NCI-H187 treated with DMSO at 0.1 percent for 48 hours (cell line): ENCODE measurements at places on chromosomes 16 and 17.

DNA sequence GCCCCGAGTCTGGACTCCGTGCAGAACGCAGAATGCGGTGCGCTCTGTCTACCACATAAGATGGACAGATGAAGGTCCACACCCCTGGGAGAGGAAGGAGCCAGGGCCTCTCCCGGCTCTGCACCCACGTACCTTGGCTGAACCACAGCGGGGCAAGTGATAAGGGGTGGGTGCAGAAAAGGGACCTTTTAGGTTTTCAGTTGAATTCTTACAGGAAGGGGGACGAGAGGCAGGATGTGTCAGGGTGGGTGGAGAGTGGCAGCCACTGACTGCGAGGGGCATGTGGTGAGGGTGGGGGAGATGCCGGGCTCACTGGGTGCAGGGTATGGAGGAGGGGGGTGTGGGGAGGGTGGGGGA is 372 bp downstream of the CD300A start:
- DNase-seq, result no peak

- DNase-seq, result no peak
Observed at GRCh38 chr16:57413733-57414132, 9.2 kb downstream of the CCL17 start.

GRCh38 chr17:50661795-50662391 is 27.2 kb downstream of the ABCC3 start:
- no peak for DNase-seq

DNA sequence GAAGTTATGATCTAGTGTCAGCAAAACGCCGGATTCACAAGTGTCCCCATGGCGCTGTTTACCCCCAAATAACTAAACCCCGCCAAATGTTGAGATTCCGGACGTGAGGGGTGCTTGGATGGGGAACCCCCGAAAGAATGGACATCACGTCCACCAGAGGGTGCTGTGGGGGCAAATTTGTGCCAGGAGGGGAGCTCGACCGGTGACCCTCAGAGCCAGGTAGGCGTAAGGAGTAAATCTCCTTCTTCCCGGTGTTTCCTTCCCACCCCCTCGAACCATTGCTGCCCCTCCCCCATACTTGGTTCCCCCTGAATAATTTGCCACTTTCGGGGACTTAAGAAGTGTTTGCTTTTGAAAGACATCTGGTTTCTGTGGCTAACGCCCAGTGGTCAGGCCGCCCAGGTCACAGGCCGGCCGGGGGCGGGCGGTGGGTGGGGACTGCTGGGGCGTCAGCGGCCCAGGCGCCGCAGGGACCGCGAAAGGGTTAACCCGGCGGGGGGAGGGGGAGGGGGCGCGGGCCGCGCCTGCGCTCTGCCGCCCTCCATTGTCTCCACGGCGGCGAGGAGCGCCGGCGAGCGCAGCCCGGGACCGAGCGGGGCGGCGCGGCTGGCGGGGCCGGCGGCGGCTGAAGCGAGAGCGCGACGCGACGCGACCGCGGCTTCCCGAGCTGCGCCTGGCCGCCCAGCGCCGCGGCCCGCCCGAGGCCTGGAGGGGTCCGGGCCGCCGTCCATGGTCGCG is at the start of gene ZNRF1:
Gene ZNRF1, plus strand, starts transcription at position 544 of the 738 bp plus-strand sequence. CDS start 648 bp downstream, outside the sequence.
- no peak for DNase-seq

GRCh38 chr16:57387598-57388354 is 15.5 kb downstream of the CX3CL1 start:
- no peak for DNase-seq

GRCh38 chr17:80111702-80112470 is 10.5 kb downstream of the GAA start:
- DNase-seq, result no peak

- DNase-seq, result no peak
Observed at GRCh38 chr16:58360041-58360634, 32.1 kb upstream of the GINS3 start.

GRCh38 chr16:66422366-66422765 is 4.7 kb upstream of the BEAN1 start:
- no peak for DNase-seq

- DNase-seq, result no peak
Observed at GRCh38 chr16:72811188-72811720, 236.7 kb downstream of the ZFHX3 start.

DNA sequence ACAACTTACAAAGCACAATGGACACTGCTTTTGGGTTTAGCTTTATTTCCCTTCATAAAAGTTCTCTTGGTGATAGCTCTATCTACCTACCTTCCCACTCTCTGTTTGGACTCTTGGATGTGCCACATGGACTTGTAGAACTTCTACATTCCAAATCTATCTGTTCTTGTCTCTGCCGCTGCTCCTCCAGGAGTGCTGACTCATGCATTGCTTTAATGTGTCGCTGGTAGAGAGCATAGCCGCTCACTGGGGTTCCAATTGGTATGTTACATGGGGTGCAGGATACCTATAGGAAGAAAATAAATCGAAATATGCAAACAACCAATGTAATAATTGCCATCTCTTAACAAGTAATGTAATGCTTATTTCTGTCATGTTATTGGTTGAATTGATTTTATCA is 92.1 kb downstream of the TTC19 start:
- no peak for DNase-seq

DNA sequence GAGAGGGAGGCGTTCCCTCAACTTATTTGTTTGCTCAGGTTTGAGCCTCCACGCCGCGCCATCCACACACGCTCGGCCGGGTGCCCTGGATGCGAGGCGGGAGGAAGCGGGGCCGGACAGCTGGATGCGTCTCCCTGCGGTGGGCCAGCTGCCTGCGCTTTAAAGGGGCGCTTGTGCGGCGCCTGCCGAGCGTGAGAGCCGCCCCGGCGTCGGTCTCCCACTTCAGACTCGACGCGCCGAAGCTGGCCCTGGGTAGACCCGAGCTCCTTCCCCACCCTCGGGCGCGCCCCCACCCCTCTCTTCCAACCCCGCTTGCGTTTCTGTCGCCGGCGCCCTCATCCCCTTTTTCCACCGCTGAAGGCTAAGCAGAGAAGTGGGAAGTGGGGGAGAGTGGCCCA is 527 bp upstream of the CHAD start:
- DNase-seq, result no peak

GRCh38 chr17:38463451-38463858 is 35.2 kb downstream of the ARHGAP23 start:
- DNase-seq, result no peak

DNA sequence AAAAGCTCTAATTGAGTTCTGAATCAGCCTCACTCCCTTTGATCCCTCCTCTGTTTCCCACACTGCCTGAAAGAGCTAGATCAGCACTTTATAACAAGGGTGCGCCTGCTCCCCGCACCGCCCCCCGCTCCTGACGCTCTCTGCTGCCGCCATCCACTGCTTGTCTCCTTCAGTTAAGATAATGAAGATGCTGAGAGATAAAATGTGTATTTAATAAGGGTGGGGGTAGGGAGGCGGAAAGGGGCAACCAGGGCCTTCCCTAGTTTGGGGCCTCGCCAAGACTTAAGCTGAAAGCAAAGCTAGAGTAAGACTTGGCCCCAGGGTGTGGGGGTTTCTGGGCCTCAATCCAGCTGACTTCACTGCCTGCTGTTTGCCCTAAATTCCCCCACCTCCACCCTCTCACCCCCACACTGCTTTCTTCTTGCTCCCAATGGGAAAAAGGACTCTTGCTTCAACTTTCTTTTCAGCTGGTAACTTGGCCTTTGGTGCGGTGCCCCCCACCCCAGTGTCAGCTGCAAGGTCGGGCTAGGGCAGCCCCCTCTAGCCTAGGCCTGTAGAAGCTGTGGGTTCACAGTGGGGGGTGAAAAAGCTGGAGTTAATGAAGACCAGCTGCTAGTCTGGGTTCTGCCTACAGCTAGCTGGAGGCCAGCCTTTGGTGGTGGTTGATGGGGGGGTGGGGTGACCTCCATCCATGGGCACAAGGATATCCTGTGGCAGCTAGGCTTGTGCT is 1.8 kb upstream of the RARA start:
- no peak for DNase-seq

- no peak for DNase-seq
Observed at GRCh38 chr17:56130026-56130425, 23.2 kb upstream of the ANKFN1 start.

DNA sequence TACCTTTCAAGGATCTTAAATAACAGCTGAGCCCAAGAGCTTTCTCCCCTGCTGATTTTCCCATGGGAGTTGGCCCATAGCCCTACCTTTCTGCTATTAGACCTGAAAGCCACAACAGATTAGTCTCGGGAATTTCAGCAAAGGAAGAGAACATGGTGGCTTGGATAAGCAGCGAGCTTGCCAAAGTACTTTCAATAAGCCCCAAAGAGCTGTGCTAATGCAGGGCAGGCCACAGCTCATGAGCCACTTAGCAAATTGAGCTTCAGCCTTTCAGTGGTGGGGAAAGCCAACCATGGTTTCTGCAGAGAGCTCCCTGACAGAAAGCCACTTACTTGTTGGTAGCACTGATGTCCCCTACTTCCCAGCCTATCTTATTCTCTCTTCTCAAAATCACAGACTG is 217.8 kb upstream of the IRX5 start:
- DNase-seq, result no peak

GRCh38 chr16:48329138-48329537 is 56.1 kb downstream of the SIAH1 start:
- no peak for DNase-seq
